NCI-H460 (cell line): ENCODE measurements at places on chromosomes 6 and 20.

GRCh38 chr6:25297039-25297441 lies 17.9 kb downstream of the CARMIL1 start:
- DNase-seq, result no peak

GRCh38 chr6:135944120-135944519 lies 92.6 kb downstream of the PDE7B start:
- no peak for DNase-seq

GRCh38 chr6:71446057-71446456 lies 157.4 kb downstream of the OGFRL1 start:
- DNase-seq, result no peak

GRCh38 chr20:17833036-17833674 lies 133.4 kb downstream of the BANF2 start:
- no peak for DNase-seq

GRCh38 chr20:46388201-46388836 lies 18.1 kb downstream of the ELMO2 start:
- DNase-seq, result no peak

- peak; percentile 30 for DNase-seq
These were observed 243.9 kb upstream of the TCF21 start for GRCh38 chr6:133644892-133645619.

DNA sequence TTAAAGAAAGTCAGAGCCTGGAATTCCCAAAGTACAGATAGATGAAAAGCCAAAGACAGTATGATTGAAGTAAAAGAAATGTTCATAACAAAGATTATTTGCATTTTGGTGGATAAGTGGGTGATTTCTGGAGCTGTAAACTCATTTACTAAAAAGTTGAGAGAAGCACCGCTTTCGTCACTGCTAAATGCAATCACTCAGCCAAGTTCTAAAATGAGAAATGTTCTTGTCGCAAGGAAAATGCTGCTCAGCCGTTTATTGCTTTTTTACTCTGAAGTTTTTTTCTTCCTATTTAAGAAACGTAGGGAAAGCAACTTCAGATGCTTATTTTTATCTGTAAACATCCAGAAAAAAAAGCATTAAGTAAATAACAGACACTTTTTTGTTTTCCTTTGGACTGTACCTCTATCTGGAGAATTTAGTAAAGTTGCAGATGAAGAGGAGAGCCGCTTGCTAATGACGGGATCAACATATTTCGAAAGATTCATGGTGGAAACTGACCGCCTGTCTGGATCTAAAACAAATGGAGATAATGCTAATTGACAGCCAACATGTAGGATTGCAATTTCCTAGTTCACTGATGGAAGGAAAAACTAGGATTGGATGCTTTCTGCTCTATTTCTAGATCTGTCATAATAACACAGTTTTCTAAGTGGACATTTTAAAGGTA lies 93.8 kb upstream of the BCLAF1 start:
- DNase-seq, result no peak

DNA sequence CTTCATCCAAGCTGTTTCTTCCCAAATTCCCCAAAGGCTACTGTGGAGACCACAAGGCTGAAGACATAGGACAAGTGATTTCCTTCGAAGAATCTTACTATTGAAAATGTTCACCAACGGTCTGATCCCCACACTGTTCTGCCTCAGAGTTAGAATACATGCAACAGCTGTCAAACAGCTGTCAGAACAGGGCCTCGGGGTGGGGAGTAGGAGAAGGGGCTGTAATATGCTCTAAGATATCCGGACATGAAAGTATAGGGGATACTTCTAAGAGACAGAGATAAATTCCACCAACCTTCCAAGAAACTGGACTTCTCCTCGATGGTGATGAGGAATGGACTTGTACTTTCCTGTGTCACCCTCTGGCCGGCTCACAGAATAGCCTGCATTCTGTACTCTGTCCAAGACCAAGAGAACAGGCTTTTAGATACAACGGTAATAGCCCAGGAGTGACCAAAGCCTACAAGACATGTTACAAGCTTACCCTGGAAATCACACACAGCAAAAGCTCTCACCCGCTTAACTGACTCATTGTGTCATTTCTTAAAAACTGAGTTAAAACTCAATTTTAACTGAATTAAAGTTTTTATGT lies 69.2 kb upstream of the PTGIS start:
- DNase-seq, result no peak

DNA sequence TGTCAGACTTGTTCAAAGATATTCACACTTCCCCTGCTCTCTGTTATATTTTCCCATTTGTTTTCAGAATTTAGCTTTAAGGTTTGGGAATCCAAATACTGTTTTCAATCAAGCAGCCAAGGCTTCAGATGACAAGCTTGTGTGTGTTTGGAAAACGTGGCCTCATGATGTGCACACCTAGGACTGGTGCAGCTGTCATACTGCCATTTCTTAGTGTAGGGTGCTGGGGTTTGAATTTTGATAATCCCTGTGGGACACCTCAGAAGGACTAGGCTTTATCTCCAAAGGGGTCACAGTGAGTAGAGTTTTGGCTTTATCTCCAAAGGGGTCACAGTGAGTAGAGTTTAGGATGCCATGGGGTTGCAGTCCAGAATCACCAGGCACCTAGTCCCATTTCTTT lies 65.3 kb upstream of the JAG1 start:
- DNase-seq, result no peak

DNA sequence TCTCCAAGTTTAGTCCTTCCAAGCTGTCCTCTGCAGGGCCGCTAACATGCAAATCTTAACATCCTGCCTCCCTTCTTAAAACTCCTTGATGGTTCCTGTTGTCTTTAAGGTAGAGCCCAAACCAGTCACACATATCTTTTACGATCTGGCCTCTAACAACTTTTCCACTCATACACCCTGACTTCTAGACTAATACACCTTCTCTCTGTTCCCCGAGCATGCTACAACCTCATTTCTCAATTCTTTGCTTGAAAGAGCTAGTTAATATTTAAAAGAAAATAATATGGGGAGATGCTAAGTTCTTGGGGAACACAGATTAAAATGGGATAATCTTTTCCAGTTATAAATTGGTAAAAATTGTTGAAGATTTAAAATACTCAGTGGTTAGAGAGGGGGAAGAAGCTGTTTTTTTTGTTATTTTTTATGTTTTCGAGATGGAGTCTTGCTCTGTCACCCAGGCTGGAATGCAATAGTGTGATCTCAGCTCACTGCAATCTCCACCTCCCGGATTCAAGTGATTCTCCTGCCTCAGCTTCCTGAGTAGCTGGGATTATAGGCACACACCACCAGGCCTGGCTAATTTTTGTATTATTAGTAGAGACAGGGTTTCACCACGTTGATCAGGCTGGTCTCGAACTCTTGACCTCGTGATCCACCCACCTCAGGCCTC lies 250.7 kb downstream of the MAFB start:
- no peak for DNase-seq

DNA sequence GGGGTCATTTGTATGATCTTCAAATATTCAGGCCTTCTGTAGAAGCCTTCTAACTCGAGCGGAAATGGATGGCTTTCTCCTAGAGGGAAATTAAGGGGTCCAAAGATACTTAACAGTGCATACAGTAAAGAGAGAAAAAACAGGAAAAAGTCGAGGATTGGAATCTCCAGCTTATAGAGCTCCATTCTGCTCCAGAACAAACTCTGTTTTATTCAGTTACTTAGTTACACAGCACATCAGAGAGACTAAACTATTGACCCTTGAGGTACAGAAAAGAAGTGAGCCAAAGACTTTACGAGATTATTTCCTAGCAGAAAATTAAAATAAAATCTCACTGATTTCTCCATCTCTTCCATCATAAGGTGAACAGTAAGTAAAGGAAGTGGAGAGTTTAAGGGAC lies 43.8 kb upstream of the DSE start:
- no peak for DNase-seq

DNA sequence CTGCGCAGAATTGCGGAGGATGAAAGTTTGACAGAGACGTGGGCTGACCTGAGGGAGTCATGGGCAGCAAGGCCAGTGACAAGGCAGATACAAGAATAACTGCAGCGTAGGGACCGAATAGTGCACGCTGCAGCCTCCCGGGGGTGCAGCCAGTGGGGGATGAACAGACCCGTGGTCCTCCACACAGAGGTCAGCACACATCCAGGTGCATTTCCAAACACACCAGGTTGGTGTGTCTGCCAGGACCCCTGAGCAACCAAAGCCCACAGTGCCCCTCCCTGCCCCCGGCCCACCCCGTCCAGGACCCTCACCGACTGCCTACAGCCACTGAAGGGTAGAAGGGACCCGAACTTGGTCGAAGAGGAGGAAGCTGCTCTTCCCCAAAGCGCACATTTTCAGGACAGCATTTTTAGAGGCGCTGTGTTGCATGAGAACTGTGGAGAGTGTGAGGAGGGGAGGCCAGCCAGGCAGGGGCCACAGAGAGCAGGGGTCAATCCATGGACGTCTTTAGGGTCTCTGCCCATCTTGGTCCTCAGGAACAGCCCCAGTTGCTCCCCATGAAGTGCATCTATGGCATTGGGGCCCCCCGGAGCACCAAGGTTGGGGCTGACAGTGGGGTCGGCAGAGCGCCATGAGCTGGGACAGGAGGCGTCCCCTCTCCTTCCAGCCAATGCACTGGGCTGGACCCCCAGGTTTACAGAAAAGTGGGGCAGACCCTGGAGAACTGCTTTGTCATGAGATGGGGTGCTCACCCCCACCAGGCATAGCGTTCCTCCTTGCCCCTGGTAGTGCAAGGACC lies 157.8 kb upstream of the AFDN start:
- no peak for DNase-seq

DNA sequence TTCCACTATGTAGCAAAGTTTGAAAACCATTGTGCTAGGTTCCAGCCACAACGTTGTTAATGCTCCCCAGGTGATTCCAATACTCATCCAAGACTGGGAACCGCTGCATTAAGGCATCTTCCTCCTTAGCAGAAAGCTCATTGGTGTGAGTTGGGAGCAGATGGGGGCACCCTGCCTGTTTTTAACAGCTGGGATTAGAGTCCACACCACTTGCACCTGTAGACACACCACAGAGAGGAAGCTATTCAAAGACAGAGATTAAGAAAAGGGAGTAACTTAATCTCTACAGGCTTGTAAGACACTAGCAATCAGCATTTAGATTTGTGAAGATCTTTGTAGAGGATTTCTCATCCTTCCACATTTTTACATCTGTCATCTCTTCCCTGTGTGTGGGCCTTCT lies 333.9 kb upstream of the SOX4 start:
- no peak for DNase-seq

DNA sequence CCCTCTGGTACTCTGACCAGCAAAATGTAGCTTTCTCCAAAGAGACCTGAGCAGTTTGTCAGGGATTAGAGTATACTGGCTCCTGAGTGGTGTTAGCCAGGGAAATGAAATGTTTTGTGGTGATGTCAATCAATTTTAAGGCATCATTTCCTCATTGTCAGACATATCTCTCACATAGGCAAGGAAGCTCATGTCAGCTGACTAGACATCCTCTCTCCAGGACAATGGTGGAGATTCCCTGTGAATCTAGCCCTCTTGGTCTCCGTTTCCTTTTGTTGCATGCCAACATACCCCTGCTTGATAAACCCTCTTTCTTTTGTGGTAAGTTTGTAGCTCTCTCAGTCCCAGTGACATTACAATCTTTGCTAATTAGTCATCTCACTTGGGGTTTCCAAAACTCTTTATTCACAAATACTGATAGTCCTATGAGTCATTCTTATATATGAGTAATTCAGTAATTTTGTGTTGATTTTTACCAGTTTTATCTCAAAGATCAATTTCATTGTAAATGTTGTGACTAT lies 135.6 kb upstream of the PTPRK start:
- DNase-seq, result no peak

- DNase-seq, result no peak
These were observed 9.8 kb downstream of the NFATC2 start for GRCh38 chr20:51532577-51533191.

DNA sequence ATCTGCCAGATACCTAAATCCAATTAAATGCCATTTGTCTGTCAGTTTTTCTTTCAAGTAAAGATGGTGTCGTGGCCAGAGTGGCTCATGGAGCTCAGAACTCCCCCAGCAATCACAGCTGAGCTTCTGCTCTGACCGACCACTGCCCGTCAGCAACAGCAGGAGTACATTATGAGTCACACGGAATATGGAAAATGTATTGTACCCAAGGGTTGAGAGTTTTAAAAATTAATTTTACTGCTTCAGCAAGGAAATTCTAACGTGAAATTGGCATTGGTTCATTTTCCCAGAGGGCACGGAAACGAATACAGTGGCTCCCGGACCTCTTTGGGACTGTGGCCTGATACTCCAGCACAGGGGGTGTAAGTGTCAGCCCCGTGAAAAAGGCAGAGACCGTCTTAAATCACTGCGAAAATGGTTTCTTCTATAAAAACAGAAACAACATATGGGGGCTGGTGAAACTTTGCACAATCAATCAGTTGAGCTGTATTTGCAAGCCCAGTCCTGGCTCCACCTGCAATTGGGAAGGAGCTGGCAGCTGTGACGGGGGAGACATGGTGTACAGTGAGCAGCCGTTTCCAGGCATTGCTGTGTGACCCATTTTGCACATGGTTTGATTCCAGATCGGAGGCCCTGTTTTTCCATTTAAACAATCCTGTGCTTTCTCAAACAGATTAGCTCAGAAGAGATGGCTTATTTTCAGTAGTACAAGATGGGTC lies 12.8 kb downstream of the NPEPL1 start:
- no peak for DNase-seq

GRCh38 chr6:52360028-52360427 lies 1.9 kb upstream of the PAQR8 start:
- DNase-seq, result no peak

DNA sequence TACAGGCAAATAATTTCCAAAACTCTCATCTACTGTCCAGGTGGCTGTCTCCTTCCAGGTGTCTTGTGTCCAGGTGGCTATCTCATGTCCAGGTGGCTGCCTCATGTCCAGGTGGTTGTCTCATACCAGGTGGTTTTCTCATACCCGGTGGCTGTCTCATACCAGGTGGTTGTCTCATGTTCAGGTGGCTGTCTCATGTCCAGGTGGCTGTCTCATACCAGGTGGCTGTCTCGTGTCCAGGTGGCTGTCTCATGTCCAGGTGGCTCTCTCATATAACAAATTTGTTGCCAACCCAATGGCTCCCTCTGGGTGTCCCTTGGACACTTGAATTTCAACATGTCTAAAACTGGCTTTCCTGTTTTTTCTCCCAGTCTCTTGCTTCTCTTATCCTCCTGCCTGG lies 14.3 kb upstream of the SLC22A3 start:
- no peak for DNase-seq

- no peak for DNase-seq
These were observed 145.8 kb downstream of the PTPRT start for GRCh38 chr20:43043887-43044286.

GRCh38 chr20:23147964-23148730 lies 62.0 kb upstream of the CD93 start:
- peak; percentile 61 for DNase-seq

DNA sequence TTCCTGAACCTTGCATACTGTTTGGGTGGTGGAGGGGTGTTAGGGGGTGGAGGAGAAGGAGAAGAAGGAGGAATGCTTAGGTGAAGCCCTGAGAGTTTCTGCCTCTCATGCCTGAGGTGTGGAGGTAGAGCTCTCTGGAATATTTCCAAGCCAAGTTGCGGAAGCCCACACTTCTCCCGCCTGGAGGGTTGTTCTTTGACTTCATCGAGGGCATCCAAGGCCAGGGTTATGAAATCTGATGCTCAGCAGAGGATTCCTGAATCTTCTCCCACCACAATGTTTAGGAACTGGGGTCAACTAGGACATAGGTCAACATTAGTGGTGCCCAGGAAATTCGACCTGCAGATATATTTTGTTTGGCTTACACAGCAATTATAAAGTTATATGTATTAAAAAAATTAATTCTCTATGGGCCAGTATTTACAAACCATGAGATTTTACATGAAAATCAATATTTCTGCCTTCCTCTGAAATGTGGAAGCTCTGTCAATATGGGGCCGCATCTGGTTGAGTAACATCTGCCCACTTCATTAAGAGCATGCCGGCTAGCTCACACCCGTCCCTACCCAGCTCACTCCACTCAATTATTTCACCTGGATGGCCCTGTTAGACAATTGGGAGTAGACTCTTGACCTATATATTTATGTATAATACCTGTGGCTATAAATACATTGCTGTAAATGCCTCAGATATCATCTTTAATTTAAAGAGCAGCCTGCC lies 257.1 kb upstream of the ZFP64 start:
- no peak for DNase-seq
